Activated CD8-positive, alpha-beta memory T cell treated with anti-CD3 and anti-CD28 coated beads for 4 hours (primary cell): ENCODE measurements at places on chromosomes 6 and 20.

GRCh38 chr20:41095110-41095969, 42.0 kb upstream of the PLCG1 start:
- peak; percentile 17 for DNase-seq

DNA sequence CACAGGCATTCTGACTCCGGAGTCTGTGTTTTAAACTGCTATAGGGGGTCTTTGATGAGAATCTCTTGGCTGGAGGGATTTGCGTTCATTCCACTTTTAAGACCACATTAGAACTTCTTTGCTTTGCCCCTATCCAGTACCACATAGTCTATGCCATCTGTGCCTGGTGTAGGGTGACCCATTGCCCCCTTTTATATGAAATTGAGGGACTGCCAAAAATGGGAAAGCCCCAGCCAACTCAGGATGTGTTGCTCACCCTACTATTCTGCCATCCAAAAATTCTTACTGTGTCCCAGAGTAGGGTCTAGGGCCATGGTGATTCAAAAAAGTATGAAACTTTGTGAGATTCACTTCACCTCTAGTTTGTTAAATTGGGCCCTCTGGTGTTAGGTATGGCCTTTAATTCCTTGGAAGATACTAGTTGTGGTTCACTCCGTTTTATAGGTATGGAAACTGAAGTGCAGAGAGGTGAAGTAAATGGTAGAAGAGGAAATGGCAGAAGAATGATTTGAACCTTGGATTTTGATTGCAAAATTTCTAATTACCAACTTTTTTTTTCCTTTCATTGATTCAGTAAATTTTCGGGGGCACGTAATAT, 1.4 kb downstream of the PFDN4 start:
- DNase-seq: no peak

GRCh38 chr6:154668156-154668555, 65.1 kb upstream of the SCAF8 start:
- DNase-seq: no peak

DNA sequence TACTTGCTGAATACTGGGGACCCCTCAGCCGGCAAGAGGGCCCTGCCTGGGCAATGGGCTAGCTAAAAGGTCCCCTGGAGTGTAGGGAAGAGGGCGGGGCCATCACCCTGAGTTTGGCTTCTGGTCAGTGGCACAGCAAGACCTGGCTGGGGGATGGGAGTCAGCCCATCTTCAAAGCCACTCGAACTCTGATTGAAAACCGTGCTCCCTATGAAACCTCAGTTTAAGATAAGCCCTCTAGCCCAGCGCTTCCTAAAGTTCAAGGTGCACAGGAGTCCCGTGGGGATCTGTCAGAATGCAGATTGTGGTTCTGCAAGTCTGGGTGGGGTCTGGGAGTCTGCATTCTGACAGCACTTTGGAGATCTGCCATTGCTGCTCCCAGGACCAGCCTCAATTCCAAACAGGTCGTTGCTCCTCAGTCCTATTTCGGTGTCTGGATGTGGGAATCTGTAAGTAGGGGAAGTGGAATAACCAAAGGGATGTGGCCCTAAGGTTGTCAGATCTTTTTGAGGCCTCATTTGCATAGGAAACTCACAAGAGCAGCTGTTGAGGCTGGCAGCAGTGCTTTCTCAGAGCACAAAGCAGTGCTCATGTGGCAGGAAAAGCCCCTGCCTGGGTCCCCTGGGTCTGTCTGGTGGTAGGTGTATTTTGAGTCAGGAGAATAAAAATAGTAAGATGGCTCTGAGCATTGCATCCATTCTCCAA, 85.3 kb upstream of the SCP2D1 start:
- no peak for DNase-seq

GRCh38 chr6:24574809-24575208, 71.2 kb downstream of the KIAA0319 start:
- DNase-seq: no peak

- DNase-seq: no peak
Measured at GRCh38 chr6:94377835-94378234, 958.5 kb upstream of the EPHA7 start.

DNA sequence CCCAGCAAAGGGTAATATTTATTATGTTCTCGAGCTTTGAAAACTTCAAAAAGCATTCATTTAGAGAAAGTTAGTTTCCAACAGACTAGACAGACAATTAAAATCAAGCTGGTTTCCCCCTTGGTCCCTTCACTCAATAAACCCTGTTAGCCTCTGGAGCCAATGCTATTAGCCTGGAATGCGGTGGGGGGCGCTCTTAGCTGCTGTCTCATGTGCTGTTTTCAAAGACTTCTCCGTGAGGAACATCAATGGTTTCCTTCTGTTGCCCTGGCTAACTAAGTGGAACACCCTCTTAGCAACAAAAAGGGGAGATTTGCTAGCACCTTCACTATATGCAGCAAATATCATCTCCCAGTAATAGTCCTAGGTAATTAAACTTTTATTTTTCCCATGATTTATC, 86.4 kb downstream of the LY86 start:
- DNase-seq: no peak

- no peak for DNase-seq
Measured at GRCh38 chr6:113380591-113380990, 476.6 kb upstream of the MARCKS start.

DNA sequence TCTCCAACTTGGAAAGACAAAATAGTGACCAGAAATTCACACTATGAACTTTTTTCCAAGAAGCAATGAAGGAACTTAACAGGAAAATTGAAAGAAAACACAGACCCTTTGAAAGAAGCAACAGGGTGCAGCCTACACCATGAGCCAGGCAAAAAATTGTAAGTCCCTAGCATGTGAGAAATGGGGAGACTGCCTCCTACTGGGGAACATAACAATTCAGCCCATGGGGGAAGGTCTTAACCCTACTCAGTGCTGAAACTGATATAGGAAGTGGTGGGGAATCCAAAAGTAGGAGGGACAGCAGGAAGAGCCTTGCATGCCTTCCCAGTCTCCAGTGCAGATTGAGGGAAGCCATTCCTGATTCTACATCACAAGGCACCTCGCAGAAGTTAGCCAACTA, 235.1 kb upstream of the UFL1 start:
- no peak for DNase-seq

DNA sequence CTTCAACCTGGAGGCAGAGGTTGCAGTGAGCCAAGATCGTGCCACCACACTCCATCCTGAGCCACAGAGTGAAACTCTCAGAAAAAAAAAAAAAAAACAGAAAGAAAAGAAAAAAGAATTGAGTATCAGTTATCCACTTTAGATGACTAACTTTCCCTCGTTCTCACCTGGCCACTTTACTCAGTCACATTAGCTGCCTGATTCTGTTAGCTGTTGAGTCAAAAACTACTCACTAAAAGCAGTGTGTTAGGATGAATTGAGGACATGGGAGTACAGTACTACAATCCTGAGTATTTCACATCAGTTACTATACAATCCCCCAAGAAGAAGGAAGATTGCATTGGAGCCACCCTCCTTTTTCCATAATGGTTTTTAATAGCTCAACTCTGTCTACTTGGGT, 114.6 kb downstream of the ADAT2 start:
- no peak for DNase-seq

DNA sequence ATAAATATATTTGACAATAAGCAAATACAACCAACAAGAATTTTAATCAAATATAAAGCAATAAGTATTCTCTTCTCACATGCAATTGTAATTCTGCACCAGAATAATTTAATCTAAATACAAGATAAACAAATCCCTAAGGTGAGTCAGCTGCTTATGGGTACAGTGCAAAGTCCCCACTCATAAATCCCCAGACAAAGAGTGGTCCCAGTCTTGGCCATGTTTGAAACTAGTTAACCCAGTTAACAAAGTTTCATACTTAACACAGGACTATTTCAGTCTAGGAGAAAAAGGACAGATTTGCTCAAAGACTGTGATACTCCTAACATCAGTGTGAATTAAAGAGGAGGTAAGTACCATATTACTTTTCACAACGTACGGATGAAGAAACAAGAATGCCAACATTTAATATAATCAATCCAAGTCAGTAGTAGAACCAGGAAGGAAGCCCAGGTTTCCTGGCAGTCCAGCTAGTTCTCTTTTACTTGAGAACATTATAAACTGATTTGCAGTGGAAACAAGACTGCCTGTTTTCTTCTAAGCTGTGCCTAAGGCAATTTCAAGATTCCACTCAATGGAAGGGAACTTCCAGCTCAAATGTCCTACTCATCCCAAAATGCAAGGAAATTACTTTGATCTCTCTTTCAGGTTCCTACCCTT, 10.4 kb downstream of the SAMD3 start:
- no peak for DNase-seq

DNA sequence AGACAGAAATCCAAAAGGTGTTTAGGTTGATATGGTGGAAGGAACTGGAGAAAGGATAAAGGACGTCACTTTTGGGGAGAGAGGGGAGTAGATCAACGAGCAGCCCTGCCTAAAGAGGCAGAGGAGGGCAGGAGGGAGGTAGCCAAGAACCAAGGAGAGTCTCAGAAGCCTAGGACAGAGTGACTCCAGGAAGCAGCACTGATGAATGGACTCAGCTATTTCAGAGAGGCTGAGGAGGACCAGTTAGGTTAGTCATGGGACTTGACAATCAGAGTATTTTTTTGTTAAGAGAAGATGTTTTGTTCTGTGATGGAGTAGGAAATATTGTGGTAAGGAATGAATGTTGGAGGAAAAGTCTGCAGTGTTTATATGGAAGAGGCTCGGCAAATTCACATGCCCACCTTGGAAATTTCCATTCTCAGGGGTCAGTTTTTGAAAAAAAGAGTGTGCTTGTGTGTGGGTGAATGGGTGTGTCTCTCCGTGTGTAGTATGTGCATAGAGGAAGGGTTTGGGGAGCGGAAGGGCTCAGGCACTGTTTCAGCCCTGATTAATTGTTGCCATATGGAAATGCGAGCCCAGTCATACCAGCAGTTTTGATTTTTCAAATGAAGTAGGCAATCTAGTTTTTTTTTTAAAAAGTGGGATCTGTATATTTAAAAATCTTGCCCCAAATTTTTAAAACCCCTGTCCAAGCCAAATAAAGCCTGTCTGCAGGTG, 303.6 kb downstream of the SAMD5 start:
- no peak for DNase-seq

- no peak for DNase-seq
Measured at GRCh38 chr6:125224231-125224861, 70.8 kb downstream of the TPD52L1 start.

DNA sequence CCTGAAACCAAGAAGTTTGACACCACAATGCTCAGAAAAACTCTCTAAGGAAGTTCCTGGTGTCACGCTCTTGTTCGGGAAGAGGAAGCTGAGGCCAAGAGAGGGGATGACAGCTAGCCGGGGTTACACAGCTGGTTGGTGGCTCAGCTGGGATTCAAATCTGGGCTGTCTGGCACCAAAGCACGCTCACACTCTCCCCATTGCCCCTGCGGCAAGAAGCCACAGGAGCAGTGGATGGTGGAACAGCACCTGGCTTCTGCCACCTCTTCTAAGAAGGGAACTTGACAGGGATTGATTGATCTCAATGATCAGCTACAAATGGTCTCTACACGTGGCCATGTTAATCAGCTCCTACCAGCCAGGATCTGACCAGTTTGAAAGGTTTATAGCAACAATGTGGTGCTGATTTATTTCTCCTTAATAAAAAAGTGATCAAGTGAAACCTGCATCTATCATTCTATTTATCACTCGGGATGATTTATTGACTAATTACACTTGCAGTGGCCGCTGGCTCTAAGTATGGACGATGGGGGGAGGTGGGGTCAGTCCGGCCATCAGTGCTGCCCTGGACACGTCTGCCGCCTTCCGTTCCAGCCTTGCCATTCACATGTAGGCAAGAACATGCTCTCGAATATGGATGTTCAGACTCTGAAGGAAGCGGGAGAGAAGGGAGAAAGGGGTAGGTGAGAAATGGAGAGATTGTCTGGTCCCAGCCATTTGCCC, 71.9 kb upstream of the TOP1 start:
- DNase-seq: no peak

DNA sequence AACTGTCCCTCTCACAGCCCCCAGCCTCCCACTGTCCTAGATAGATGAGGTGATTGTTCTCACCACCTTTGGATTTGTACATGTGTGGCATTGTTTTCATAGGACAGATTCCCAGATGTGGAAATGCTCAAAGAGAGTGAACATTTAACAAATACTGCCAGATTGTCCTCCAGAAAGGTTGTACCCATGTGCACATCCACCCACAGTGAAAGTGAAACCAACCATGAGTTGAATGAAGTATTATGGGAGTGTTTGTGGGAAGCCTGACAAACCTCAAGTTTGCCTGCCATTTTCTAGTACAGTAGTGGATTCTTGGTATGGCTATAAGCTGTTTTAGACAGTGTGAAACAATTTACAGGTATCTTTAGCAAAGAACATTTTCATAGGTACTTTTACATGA, 42.7 kb downstream of the ANKRD6 start:
- no peak for DNase-seq

- DNase-seq: no peak
Measured at GRCh38 chr6:21993841-21994240, 303.0 kb downstream of the PRL start.

- no peak for DNase-seq
Measured at GRCh38 chr20:47349365-47350180, 6.9 kb downstream of the ZMYND8 start.

DNA sequence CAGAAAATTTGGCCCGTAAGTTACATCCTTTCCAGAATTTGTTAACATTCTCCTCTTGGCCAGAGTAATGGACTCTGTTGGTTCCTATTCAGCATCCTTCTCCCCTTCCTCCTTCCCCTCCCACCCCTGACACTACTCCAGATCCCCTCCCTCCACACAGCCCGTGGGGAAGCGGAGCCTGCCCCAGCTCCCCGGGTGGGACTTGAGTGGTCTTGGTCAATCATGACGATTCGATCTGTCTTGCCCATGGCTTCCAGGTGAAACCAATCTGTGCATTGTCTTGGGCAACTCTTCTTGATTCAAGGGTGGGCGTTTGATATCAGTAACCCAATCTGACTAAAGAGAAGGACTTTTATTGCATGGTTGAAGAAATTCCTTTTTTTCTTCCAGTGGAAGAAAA, 143.9 kb downstream of the ANKRD60 start:
- DNase-seq: no peak

DNA sequence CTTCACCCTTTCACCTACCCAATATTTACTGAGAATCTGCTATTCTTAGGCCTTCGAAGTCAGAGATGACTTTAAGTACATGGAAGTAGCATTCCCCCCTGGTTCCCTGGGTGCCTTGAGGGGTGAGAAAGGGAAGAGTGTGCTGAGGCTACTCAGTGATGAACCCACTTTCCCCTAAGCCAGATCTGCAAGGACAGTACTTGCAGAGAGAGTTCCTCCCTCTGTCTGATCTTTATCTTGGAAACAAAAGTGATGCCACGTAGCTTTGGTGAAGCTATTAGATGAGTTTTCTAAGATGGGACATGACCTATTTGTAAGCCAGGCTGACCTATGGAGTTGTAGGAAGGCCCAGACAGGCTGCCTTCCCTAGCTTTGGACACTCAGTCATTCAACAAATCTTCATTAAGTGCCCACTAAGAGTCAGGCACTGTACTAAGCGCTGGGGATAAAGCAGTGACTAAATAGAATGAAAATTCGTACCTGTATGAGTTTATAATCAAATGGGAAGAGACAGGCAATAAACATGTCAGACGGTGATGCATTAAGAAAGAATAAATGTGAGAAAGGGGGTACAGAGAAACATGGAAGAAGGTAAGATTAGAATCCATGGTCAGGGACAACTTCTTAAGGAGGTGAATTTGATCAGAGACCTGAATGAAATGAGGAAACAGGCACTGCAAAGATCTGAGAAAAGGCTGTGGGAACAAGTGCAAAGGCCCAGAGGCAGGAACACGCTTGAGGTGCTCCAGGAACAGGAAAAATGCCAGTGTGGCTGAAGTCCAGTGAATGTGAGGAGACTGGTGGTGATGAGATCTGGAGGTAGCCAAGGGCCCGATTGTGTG, 42.2 kb downstream of the BCL2L1 start:
- no peak for DNase-seq

GRCh38 chr6:157596461-157596860, 215.5 kb downstream of the ZDHHC14 start:
- DNase-seq: no peak
